Activated naive CD4-positive, alpha-beta T cell (primary cell): ENCODE measurements at places on chromosomes 2 and 18.

GRCh38 chr2:5540856-5541255 lies 151.3 kb upstream of the SOX11 start:
- DNase-seq = no peak

DNA sequence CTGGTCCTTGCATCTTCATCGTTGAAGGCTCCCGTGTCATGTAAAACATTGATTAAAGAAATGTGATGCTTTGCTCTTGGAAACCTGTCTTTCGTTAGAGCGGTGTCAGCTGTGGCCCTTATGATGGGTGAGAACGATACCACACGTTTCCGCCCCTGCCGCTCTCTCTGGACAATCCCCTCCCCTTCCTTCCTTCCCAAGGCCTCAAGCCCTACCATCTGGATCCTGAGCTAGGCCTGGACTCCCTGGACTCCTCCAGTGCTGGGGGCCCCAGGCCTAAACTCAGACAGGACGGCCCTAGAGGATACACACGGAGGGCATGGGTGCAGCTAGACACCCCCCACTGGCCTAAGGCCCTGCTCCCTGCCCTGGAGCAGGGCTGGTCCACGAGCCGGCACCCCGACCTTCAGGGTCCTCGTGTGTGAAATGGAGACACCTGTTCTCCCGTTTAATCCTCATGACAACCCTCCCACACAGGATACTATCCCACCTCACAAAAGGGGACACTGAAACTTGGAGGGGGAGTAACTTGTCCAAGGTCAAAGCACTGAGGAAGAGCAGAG lies 13.2 kb downstream of the BIN1 start:
- no peak for DNase-seq

DNA sequence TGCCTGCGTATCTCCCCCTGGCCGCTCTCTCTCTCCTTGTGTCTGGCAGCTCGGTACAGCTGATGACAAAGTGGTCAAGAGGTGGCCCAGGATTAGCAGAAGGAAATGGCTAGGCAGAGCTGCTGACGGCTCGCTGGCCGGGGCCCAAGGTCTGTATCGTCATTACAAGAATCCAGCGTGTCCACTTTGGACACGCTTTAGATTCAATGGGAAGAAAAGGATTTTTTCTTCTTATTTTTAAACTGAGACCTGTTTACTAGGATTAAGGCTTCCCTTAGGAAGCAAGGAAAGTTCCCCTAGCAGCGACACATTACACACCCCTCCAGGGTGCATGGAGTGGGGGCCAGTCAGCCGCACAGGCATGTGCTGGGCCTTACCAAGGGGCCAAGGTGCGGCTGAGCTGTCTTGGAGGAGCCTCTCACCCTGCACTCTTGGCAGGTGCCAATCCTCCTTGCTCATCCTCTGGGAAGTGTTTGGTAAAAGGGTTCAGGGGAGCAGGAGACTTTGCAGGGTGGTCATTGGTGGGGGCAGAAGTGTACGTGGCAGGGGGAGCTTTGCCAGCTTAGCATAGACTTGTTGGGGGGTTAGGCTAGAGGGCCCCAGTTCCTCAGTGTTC lies 76.8 kb downstream of the POLR1A start:
- DNase-seq = no peak

DNA sequence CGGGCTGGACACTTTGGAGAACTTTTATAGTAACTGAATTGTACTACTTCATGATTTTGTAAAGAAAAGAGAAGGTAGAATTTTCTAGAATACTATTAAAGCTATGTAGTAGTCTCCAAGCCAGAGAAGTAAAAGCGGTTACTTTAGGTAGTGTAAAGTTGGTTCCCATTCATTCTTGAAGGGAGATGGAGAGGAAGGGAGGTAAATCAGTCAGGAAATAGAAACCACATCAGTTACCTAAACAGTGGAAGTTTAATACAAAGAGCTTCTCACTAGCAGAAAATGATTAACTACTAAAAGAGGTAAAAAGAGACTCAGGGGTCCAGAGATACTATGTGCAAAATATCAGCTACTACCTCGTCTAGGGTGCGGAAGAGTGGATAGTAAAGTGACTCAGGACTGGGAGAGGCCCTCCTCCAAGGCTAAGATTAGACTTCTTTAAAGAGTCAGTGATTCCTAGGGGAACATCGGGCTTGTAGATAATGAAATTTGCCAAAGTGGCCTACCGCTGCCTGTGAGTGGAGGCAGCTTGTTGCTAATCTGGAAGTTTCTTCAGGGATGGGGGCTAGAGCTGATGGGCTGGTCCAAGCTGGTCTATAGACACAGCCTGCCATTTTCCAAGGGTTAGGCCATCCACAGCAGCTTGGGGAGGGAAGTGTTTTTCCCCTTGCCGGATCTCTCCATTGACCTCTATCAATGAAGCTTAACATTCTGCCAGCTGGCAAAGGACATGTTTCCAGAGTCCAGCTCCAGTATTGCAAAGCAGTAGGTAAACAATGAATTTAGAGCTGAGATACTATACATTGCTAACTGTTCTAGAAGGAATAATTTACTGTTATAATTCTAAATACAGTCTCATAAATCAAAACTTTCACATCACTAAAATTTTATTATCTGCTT lies 246.4 kb upstream of the BOD1L2 start:
- DNase-seq = no peak

DNA sequence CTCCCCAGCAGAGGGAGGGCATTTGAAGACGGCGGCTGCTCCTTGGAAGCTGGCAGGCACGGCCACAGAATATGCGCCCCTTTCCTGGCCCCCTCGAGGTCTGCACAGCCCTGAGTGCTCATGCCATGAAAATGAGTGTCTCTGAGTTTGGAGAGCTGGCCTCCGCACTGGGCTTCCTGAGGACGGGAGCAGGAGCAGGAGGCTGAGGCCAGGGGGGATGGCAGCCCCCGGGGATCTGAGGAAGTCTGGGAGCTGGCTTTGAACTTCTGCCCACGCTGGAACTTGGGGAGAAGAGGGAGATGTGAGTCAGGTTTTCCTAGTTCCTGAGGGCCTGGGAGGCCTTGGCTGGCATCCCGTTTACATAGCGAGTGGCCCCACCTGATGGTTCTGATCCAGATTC lies 47.0 kb downstream of the RRM2 start:
- no peak for DNase-seq
